ENCODE measurements at places on chromosomes 3 and 15.

GRCh38 chr3:186806089-186807055 lies at the start of gene RFC4:
Gene RFC4, minus strand, starts transcription at chr3:186806482. Its CDS starts 1,769 bp downstream, at chr3:186804713.
- DNase-seq = peak; percentile 90

DNA sequence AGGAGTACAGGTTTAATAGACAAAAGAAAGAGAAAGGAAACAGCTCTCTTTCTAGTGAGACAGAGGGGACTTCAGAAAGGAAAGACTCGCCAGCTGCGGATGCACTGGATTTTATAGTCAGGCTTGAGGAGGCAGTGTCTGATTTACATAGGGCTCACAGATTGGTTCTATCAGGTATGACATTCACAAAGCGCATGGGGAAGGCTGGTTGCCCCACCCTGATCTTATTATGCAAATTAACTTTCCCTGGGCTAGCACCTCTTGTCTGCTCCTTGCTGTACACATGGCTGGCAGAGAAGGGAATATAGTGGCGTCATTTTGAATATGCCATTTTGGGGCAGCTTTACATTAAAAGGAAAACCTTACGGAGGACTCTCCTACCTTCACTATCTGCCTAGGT lies 938.4 kb upstream of the SEMA6D start:
- no peak for DNase-seq

DNA sequence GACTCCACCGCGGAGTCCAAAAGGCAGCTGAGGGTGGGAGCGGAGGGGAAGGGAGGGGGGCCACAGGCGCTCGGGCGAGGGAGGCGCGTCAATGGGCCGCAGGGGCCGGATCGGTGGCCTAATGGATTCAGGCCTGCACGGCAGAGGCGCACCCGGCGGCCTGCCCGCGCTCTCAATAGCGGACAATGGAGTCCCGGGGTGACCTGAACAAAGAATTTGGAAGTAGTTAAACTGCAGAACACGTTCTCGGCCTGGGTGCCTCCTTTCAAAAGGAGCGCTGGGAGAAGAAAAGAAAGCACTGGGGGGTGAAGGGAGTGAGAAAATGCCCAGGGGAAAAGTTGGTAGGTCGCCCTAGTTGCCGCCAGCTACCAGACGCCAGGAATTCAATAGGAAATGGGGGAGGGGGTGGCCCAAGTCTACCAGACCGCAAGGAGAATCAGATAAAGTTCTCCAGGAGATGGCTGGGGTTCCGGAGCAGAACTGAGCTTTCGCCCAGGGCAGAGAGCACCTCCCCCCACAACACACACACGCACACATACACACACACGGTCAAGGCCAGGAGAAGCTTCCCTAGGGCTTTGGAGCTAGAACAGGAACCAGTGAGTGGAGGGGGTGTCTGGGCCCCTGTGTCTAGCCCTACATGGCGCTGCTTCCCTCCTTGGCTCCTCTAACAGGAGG lies 25.8 kb upstream of the POLG start:
- no peak for DNase-seq

DNA sequence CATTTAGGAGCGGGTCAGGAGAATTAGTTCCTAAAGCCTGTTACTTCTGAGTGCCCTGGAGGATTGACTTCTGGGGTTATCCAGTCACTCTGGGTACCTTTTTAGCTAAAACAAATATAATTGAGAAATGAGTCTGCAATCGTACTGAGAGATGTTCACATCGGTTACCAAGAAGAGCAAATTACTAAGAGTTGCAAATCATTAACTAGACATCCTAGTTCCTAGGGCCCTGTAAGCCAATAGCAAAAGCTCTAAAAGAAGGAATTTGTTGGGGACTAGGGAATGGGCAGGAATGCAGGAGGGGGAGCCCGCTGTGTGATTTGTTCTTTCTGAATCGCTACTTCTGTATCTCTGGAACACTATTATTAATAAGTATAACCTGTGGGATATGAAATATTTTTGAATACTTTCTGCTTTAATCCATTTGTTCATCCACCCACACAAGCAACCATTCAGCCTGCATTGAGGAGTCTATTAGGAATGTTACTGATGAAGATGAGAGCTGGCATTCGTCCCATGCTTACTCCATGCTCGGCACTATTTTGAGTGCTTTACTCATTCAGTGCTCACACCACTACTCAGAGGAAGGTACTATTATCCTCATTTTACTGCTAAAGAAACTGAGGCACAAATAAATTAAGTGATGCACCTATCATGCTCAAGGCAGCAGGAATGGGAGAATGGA lies 31.5 kb upstream of the KY start:
- no peak for DNase-seq

- DNase-seq = no peak
These were observed 15.6 kb upstream of the FAM98B start for GRCh38 chr15:38438031-38438986.

DNA sequence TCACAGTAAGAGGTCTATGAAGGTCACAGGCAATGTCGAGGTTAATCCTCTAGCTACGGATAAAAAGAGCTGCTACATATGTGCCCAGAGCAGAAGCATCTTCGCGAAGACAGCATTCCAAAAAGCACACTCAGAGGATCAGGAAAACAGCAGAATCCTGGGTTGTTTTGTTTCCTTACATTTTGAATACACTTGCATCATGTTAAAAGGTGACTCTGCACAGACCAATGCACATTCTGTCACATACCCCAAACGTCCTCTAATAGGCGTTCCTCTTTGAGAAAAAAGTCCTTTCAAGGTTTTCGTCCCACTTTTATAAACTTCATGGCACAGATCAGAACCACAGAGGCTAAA lies 52.7 kb downstream of the VGLL4 start:
- DNase-seq = no peak

DNA sequence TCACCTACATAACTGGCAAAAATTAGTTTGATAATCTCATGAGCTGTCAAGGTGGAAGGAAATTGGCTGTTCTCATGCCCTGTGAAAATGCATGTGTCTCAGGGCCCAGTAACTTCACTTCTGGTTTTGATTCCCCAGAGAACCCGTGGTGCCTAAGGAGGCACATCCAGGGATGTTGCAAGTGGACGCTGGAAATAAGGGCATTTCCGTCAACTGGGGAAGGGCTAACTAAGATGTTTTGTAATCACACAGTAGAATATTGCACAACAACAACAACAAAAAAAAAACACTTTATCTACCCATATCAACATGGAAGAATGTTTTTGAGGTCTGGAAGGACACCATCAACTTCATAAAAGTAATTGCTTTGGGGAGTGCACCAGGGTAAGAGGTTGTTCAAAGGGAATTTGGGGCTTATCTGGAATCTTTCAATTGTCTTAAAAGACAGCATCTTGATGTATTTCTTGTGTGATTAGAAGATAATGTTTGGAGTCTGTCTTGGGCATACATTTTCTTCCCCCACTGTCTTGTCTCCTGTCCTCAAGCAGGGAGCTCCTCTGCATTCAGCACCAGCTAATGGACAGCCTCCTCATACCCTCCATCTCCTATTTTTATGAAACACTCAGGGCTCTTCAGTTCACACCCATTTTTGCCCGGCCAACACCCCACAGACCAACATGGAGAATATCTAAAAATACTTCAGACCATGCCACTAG lies 37.2 kb upstream of the PRR20G start:
- DNase-seq = no peak

- DNase-seq = no peak
These were observed 404.2 kb upstream of the IL12A start for GRCh38 chr3:159584421-159584820.

DNA sequence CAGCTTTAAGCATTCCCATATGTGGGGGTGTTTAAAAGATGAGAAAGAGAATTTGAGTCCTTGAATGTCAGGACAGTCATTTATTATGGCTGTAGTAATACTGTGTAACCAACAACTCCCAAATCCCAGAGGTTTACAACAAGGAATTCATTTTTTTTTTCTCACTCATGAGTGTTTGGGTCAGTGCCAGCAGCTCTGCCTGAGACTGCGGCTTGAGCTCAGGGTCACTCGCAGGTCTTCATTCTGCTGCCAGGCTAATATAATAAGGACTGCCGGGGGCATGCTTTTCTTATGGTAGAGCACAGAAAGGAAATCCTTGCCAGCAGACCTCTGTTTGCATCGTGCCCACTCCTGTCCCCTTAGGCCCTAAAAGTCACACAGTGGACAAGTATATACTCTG lies 277.9 kb upstream of the LMCD1 start:
- no peak for DNase-seq

GRCh38 chr15:58492661-58493397 lies 61.0 kb downstream of the LIPC start:
- no peak for DNase-seq

GRCh38 chr15:42672444-42672843 lies 64.5 kb downstream of the CDAN1 start:
- no peak for DNase-seq

DNA sequence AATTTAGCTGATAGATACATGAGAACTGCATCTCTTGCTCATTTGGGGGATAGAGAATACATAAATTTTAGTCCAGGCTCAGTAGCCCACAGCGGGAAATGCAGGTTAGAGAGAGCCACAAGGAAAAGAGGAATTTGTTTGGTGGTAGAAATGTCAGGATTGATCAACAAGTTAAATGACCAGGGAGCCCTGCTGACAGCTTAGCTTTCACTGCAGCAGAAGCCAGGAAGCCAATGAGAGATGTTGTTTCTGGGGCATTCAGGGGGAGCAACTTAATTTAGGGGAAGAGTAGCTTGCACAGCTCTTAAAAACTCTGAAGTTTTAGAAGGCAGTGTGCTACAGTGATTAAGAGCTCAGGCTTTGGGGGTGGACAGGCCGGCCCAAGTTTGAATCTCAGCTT lies 22.7 kb downstream of the ARHGEF26 start:
- DNase-seq = no peak

DNA sequence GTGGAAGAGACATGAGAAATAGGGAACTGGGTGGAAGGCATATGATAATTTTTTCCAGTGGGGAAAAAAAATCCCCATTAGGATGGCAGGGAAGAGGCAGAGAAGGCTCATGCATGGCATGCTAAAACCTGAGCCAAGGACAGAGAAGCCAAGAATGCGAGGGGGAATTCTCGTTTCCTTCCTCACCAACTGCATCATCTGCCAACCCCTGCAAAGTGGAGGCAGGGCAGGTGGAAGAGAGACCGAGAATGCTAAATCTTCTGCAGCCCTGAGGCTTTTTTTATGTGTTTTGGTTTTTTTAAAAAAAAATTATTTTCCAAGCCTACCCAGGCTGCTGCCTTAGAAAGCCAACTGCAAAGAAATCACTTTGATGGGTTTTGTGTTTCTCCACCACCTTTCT lies 54.3 kb upstream of the CCDC174 start:
- no peak for DNase-seq

GRCh38 chr3:123909785-123910184 lies 25.7 kb upstream of the MYLK start:
- no peak for DNase-seq

DNA sequence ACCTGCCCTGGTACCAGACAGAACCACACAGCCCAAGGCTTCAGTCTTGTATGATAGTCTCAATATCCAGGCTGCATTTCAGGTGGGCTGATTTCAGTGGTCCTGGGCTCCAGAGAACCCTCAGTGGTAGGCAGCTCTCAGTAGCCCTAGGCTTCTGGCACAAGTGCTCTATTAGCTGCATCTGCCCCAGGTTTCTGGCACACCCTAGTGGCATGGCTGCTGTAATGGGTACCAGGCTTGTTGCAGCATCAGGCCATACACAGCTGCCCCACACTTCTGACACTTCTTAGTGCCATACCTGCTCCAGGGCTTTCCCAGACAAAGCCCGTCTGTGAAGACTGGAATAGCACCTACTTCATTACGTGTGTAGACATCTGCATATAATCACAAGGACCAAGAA lies 1062.2 kb upstream of the EPHA6 start:
- DNase-seq = no peak

GRCh38 chr3:55521738-55522421 lies 34.8 kb upstream of the WNT5A start:
- no peak for DNase-seq
